ENCODE measurements at places on chromosomes 7 and 10.

DNA sequence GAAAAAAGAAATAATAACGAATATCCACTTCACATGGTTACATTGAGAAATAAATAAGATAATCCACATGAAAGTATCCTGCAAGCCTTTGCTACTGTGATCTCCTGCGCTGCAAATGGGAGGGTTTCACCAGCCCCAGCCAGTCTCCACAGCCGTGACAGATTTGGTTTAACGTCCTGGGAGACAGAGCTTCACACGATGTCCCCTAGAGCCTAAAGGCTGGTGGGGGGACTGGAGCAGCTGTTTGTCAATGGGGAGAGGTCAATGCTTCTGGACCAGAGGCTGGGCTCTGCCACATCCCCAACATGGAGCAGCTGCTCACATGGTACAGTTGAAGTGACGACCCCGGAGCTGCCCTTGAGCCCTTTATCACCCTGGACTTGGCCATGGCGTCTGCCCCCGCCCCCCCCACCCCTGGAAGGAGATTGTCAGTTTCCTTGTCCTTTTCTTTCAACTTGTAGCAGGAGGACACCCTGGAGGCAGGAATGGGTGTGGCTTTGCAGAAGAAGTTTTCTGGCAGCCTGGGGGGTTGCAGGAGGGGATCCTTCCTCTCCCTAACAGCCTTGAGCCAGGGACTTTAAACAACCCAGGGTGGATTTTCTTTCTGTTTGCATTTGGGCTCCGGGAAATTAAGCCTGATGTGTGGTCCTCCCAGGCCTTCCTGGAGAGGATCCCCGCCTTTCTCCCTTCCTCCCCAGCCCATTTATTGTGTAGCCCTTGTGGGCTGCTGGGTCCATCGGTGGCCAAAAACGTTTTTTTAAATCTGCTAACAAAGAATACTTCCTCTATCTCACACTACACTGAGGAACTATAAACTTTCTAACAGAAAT lies 37.0 kb upstream of the MXI1 start:
- no peak for DNase-seq

DNA sequence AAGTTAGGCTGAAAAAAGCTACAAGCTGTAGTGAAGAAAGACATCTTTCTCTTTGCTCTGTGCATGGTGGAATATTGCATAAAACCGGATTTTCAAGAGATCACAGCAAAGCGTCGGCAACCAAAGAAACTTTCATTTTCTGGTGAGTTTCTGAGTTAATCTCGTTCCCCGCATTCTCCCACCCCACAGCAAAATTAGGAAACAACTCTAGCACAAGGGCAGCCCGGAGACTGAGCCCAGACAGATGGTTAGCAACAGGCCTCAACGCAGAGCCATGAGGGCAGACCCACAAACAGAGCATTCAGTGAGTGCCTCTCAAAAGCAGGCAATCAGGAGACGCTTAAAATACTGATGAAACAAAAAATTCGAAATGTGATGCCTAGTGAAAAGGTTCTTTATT lies 396.1 kb upstream of the KLF6 start:
- no peak for DNase-seq

- DNase-seq = no peak
Observed at GRCh38 chr10:129756912-129757901, 206.9 kb downstream of the EBF3 start.

DNA sequence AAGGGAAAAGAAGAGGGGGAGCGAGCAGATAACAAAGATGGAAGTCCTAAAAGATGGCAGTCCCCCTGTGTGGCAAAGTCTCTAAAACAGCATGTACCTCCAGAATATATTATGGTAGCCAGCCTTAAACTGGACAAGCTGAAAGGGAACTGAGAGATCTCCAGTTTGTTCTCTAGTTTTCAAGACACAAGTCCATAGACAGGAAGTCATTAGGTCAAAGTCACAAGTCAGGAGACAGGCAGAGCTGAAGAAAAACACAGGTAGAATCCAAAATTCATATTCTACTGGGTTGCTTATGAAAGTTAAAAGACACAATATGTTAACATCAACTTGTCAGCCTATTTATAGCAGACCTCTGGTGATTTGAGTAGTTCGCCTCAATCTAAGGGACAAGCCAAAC lies 38.7 kb downstream of the FAM107B start:
- DNase-seq = no peak

GRCh38 chr10:31399171-31399570 lies 80.2 kb downstream of the ZEB1 start:
- DNase-seq = no peak

- no peak for DNase-seq
Observed at GRCh38 chr10:69505636-69506318, 54.5 kb downstream of the TSPAN15 start.

DNA sequence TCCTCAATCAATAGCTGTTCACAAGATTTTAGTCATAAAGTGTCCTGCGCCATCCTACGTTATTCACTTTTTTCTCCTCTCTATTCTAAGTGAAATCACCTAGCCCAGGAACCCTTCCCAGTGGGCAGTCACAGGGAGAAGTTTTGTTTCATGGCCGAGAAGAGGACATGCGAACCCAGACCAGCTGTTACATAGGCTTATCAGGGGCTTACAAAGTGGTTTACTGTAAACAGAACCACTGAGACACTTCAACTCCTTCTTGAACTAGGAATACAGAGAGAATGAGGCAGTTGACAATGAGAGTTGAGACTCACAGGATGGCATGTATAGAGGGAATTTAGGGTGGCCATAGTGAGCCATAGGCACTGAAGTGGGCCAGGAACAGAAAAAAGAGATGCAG lies 246.9 kb upstream of the GLI3 start:
- no peak for DNase-seq

DNA sequence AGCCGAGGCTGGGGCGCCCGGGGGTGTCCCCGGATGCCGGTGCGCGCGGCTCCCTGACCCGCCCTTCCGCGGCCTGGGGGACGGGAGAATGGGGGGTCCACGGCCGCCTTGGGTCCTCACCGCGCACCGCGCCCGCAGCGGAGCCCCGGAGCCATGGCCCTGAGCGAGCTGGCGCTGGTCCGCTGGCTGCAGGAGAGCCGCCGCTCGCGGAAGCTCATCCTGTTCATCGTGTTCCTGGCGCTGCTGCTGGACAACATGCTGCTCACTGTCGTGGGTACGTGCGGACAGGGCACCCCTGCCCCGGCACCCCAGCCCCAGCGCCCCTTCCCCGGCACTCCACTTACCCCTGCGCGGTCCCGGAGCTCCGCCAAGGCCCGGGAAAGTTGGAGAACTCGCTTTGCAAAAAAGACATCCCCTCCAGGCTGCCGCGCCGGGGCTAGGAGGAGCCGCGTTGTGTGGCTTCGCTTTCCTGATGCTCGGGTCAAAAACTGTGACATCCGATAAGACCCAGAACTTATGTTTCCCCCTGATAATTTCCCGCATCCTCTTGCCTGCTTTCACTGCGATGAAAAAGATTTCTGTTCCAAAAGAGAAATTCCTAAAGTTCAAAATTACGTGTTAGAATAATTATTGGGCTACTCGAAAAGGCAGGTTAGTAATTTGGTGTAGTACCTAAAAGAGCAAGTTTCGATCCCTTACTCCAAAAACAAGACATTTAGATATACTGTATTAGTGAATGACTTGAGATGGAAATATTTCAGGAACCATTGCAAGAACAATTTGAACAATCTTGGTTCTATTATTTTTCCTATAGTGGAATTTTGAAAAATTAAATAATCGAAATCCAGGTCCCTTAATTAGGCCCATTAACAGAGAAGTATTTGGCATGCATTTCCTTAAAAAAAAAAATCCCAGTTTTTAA lies 888 bp downstream of the SLC18A2 start:
- no peak for DNase-seq

DNA sequence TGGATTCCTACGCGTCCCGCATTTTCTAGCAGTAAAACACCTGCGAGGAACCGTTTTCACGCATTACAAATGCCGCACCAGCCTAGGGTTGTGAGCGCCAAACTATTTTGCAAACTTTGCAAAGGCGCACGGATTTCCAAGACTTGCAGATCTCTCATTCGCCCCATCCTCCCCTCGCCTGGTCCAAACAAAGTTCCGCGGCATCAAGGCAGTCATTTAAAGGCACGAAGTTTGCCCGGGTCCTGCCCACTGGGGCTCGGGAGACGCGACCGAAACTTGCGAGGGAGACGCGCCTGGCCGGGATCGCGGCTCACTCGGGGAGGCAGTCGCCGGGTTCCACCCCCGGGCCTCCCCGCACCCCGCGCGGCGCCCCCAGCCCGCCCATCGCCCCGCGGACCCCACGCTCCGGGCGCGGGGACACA lies 613 bp downstream of the USP6NL start:
- no peak for DNase-seq

DNA sequence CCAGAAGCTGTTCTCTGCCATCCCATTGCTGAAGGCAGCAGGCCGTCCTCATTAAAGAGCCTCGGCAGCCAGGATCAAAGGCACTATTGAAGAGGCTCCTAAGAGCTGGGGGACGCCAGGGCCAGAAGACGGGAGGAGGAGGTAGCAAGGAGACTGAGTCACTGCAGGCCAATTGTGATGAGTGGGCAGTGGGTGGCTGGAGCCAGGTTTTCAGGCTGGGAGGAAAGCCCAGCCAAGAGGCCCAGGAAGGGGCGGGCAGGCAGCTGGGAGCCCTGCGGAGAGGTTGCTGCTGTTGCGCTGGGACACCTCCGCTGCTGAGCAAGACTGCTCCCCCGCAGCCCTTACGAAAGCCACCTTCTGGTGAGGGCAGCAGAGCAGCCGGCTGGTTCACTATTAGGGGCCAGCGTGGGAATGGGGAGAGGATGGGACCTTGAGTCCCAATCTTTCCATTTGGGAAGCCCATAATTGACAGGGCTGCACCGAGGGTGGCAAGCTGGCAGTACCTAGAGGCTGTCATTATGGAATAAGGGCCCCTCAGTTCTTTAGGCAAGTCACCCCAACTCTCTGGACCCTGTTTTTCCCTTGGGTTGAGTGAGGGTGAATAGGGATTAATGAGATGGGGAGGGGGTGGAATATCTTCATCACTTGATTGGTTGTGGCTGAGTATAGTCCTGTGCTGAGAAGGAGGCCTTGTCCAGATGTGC lies 48.4 kb downstream of the UNC5B start:
- DNase-seq = no peak

GRCh38 chr10:101287997-101288635 lies 58.9 kb upstream of the LBX1 start:
- no peak for DNase-seq

DNA sequence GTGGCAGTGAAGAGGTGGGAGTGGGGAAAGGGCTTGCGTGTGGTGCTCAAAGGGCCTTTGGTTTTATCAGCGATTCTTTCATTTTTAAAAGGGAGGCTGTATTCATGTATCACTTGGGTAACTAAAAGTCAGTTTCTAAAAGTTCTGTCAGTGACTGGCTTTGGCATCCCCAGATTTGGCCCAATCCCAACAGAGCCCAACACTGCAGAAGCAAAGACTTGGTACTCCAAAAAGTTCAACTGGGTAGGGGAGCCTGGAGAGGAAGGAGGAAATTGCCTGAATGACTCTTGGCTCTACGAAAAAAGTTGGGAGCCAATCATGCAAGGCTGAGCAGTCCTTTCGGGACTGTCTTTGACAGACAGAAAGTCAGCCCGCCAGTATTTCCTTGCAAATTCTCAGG lies 54.5 kb upstream of the COL13A1 start:
- no peak for DNase-seq

DNA sequence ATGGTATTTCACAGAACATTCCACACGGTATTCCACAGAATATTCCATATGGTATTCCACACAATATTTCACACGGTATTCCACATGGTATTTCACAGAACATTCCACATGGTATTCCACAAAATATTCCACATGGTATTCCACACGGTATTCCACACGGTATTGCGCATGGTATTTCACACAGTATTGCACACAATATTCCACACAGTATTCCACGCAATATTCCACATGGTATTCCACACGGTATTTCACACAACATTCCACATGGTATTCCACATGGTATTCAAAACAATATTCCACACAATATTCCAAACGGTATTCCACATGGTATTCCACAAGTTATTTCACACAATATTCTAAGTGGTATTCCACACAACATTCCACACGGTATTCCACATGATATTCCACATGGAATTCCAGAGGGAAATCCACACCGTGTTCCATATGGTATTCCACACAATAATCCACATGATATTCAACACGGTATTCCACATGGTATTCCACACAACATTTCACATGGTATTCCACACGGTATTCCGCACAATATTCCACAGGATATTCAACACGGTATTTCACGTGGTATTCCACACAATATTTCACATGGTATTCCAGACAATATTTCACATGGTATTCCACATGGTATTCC lies 136.7 kb upstream of the CHST15 start:
- no peak for DNase-seq

GRCh38 chr10:47449979-47450378 lies 33.9 kb downstream of the ANXA8 start:
- DNase-seq = no peak

DNA sequence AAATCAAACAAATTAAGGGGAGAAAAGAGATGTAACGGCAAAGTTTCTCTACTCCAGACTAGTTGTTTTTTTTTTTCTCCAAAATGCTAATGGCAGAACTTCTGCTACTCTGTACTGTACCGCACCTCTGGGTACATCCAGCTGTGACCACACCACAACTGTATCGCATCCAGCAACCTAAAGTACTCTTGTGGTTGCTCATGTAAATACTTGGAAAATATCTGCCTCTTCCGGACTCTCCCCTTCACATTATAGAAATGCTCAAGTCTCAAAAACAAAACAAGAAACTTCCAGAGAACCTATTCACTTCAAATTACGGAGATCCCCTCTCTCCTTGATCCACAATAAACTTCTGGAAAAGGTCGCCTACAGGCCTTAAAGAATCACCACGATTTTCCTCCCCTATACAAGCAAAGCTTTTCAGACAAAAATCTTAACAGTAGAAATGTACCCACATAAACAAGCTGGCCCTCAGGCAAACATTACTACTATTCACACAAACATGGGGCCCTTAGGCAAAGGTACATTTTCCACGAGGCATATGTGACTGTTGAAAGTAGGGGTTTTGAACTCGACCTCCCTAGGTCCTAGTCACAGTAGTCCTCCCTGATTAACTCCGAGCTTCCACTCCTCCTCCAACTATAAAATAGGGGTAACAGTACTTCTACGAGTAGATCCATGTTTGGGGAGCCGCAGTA lies 222.9 kb upstream of the MKLN1 start:
- no peak for DNase-seq

DNA sequence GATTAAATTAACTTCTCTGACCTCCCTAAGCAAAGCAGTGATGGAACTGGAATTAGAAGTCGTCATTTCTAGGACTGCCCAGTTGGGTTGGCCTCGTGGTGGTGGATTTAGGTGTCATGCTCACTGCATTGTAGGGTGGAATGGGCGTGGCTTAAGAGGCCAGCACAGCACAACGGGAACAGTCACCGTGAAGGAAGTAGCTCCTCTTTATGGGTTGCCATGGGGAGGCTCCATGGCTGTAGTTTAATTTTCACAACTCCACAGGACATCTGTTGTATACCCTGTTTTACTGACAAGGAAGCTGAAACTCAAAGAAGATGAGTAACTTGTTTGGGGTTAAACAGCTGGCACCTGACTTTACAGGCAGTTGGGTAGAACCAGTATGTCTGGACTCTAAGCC lies 208.3 kb downstream of the CELF2 start:
- no peak for DNase-seq

DNA sequence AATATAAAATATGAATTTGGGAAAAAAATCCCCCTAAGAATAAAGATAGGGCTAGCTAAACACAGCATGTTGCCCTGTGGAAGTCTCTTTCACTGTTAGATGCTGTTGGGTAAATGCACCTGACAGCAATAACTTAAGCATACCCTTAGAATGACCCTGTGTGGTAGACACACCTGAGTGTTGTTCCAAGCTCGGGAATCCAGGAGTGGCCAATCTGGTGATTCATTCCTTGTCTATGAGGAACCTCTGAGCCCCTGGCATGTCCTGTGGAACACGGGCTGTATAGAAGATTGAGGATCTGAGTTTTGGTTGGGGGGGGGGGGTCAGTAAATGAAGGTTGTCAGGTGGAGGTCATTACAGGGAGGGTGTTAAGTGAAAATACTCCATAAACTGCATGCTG lies 730.0 kb upstream of the IGFBP3 start:
- no peak for DNase-seq
